ENCODE measurements at places on chromosomes 16 and 17.

- no peak for DNase-seq
Measured at GRCh38 chr17:75345514-75346167, 56.4 kb upstream of the SLC25A19 start.

DNA sequence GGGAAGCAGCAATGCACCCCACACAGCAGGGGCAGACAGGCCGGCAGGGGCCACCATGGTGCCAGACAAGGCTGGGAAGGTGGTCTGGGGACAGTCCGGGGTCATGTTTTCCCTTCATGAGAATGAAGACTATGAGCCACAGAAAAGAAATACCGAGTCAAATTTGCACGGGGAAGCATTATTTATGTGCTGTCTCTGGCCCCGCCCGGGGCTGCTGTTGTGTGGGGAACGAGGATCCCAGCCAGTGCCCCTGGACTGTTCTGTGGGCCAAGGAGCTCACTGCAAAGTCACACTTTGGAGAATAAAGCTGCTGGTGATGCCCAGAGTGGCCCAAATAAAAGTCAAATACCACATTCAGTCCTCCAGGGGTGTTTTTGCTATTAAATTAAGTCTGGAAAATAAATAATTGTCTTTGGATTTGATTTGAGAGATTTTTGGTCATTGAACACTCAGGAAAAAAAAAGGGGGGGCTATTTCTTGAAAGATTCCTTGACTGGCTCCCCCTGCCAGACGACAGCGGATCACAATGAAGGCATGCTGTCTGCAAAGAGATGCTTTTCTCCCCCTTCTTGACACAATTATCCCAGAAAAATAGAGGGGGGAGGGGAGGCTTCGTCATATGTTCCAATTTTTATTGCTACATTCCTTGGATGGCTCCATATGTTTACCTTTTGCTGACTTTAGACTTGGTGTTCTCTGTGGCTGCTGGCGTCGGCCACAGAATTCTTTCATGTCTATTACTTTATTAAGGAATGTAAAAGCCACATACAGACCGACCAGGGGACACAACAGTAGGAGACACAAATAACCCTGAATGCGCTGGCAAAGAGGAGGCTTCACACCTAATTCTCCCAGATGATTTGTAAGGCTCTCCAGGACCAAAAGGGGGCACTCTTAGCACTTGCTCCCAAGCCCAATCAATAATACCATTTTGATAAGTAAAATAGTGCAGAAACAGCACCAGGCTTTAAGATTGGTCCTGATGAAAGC, 27.1 kb upstream of the ANKFN1 start:
- DNase-seq, result peak; percentile 1

DNA sequence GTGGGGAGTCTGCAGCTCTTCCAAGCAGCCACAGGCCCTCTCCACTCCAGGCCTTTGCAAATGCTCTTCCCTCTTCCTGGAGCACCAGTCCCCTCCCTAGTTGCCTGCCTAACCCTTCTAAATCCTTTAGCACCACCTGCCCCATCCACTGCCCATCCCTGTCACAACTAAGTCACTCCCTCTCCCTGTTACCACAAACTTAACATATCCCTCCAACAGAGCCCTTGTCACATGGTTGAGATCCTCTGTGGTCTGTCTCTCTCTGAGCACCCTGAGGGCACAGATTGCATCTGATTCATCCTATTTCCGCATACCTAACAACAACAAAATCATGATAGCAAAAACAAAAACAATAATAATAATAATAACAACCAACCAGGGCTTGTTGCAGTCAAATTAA, 11.0 kb upstream of the BEAN1 start:
- no peak for DNase-seq

- DNase-seq, result no peak
Measured at GRCh38 chr17:70169709-70170597, 621 bp downstream of the KCNJ2 start.

DNA sequence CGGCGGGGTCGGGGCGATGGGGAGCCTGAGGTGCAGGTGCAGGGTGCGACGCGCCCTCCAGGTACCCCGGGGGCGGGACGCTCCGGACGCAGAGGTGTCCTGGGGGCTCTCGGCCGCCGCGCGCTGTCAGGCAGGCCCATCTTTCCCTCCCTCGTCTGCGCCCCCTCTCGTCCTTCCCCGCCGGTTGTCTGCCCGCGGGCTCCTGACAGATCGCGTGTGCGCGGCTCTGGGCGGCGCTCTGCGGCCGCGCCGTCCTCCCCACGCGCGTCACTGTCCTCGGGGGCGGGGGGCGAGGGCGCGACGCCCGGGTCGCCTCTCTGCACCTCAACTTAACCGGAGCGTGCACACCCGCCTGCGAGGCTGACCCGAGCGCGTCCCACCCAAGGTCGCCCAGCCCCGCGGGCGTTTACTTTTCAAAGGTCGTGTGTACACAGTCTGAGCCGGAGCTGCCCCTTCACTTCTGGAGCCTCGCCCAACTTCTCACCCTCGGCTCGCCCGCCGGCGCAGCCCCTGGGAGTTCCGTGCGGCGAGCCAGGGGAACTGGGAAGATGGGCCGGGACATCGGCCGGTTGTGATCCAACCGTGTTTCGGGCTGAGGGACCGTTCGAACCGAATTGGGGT, 512 bp downstream of the AKAP1 start:
- peak; percentile 47 for DNase-seq

DNA sequence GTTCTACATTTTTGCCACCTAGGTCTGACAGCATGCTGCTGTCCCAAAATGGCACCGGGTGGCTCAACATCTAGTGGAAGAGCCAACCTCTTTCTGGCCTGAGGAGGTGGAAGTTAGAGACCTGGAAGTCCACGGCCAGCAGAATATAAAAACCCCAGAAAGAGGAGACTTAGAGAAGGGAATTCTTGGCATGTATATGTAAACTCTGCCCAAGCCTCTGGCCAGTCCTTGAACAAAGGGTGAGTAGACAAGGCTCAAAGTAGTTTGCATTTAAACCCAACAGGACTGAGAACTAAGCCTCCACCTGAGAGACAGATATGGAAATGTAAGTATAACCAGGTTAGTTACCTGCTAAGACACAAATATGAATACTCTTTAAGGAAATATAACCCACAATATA, 210.3 kb downstream of the GRIN2A start:
- no peak for DNase-seq

- no peak for DNase-seq
Measured at GRCh38 chr17:46092991-46093390, 93.9 kb downstream of the STH start.

All from NCI-H1105 treated with DMSO at 0.1 percent for 48 hours (cell line).